ENCODE measurements at places on chromosomes 1 and 21.

DNA sequence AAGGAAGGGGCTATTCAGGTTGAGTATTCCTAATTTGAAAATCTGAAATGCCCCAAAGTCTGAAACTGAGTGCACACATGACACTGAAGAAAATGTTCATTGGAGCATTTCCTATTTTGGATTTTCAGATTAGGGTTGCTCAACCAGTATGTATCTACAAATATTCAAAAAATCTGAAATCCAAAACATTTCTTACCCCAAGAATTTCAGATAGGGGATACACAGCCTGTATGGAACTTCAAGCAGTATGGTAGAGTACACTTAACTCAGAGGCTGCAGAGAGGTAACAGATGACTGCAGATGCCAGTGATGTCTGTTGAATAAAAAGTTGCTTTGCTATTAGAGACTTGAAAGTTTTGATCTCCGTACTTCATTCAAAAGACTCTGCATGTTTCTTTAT, 19.0 kb downstream of the YTHDF2 start:
- DNase-seq, result no peak

- DNase-seq, result no peak
Observed at GRCh38 chr1:221468546-221468945, 273.3 kb downstream of the DUSP10 start.

GRCh38 chr1:154978360-154978759, 3.9 kb downstream of the CKS1B start:
- DNase-seq, result no peak

DNA sequence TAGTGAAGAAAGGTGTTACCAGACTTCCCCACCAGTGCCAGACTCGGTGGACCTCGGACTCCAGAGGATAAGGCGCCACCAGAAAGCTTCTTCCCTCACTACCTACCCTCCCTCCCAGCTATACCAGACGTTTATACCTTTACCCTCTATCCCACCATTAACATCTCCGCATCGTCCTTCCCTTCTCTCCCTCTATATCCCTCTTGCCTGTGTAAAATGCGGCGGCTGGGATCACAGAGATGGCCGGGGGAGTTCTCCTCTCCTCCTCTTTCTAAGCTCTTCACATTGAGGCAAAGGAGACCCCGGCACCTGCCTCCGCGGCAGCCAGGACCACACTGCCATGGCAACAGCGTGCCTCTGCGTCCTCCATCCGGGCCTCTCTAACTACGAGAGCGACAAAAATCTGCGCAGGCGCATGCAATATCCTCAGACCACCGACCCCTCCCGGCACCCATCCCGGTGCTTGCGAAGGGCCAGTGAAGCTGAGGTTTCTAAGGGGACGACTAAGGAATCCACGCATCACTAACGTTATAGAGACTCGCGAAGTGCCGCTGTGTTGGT, at the start of gene CCDC181:
Gene CCDC181 (minus strand): TSS at position 394 of the 561 bp plus-strand sequence. CDS start 2,547 bp downstream, outside the sequence.
- DNase-seq, result peak; percentile 70

DNA sequence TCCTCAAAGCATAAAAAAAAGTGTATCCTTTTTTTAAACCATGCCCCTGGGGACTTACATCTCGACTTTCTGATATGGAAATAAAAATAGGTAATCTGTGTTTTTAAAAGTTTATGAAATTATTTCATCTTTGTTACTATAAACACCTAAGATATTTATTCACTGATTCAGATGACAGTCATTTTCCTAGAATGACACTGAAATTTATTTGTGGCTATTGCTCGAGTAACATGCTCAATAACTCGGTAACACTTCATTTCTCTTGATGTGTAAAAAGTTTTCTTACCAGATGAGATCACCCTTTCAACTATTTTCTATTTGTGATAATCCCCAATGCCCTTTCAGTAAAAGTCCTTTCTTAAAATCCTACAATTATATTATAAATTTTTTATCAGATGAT, 495.8 kb downstream of the TTLL7 start:
- DNase-seq, result no peak
